SW 1271 (cell line): ENCODE measurements at places on chromosomes 4 and X.

GRCh38 chr4:74947798-74948197, 14.9 kb downstream of the PARM1 start:
- no peak for DNase-seq

- no peak for DNase-seq
Measured at GRCh38 chrX:46117234-46117633, 428.0 kb downstream of the ZNF674 start.

- DNase-seq: no peak
Measured at GRCh38 chr4:168388890-168389289, 70.3 kb upstream of the DDX60 start.

DNA sequence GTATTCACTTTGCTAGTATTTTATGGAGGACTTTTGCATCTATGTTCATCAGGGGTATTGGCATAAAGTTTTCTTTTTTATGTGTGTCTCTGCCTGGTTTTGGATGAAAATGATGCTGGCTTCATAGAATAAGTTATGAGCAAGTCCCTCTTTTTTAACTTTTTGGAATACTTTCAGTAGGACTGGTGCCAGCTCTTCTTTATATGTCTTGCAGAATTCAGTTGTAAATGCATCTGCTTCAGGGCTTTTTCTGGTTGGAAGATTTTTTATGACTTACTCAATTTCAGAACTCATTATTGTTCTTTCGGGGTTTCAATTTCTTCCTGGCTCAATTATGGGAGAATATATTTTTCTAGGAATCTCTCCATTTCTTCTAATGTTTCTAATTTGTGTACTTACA, 9.1 kb upstream of the CSN2 start:
- DNase-seq: no peak

- no peak for DNase-seq
Measured at GRCh38 chr4:146112389-146112788, 63.1 kb upstream of the LSM6 start.

GRCh38 chrX:24241822-24242648, 71.8 kb downstream of the SUPT20HL2 start:
- DNase-seq: peak; percentile 13

DNA sequence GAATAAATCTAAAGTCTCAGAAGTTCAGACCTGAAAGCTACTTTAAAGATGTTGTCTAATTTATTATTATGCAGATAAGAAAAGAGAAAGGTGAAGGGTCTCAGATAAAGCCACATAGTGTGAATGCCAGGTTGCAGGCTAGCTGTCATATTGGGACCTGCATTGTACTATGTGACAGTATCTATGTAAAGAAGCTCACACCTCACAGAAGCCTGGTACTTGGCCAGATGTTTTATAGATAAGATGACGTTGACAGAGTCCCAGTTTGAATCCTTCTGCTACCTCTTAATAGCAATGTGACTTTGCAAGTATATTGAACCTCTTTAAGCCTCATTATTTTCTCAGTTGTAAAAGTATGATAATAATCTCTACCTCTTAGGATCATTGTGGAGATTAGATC, 227.0 kb downstream of the SPRY1 start:
- DNase-seq: no peak

DNA sequence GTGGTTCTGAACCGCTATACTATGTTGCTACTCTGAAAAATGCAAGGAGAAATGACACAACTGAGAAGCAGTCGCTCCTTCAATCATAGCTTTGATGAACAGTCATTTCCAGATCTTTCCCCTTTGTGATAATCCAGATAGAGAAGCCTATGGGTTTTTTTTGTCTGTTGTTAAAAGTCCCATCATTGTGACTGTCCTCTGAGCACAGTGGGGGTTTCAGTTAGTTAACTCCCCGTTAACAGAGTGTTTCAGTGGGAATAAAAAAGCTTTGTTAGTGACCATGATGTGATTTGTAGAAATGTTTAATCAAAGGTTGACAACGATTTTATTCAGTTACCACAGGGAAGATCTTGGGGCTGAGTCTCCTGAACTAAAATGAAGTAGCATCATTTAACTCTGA, 176.2 kb upstream of the MAOA start:
- DNase-seq: no peak

- DNase-seq: peak; percentile 78
Measured at GRCh38 chr4:142817442-142817841, 28.7 kb downstream of the INPP4B start.

DNA sequence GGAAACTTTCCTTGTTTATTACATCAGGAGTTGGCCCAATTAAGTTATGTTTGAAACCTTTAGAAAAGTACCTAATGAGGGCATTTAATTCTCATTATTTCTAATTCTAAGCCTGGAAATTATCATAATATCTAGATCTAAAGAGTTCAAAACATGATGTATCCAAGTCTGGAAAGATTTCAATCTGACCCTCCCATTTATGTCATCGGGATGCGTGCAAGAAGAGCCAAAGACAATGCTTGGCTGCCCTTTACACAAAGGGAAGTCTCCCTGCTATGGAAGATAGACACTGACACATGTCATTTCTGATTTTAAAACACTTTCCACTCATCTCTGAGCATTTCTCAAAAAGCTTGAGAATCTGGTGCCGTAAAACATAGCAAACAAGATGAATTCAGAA, 222.4 kb downstream of the ANTXR2 start:
- DNase-seq: no peak

- DNase-seq: no peak
Measured at GRCh38 chrX:80792205-80792604, 17.5 kb downstream of the BRWD3 start.

DNA sequence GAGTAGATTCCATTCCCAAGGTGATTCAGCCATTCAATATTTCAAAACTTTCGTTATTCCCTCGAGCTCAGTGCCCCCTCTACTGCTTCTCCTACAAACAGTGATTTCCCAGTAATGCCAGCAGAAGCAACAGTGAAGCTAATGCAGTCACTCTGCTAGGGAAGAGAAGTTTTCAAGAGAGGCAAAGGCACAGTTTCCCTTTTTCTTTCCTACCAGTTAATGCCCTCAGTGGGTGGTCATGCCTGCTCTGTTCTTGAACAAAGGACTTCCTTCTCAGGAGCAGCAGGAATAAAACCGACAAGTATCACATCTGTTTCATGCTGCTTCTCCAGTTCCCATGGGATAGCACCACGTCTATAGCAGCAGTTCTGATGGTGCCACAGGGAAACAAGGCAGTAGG, 317.2 kb downstream of the TENM3 start:
- peak; percentile 6 for DNase-seq

- DNase-seq: no peak
Measured at GRCh38 chrX:110022599-110023448, 19.9 kb downstream of the TMEM164 start.

- DNase-seq: no peak
Measured at GRCh38 chrX:15988661-15989603, 134.3 kb upstream of the AP1S2 start.

- DNase-seq: no peak
Measured at GRCh38 chrX:74195605-74196004, 108.4 kb upstream of the ZCCHC13 start.

- DNase-seq: no peak
Measured at GRCh38 chrX:19723427-19723826, 164.0 kb downstream of the SH3KBP1 start.

GRCh38 chrX:19625612-19626011, 110.3 kb upstream of the MAP3K15 start:
- peak; percentile 38 for DNase-seq

GRCh38 chrX:10582215-10582733, 38.1 kb downstream of the MID1 start:
- no peak for DNase-seq

DNA sequence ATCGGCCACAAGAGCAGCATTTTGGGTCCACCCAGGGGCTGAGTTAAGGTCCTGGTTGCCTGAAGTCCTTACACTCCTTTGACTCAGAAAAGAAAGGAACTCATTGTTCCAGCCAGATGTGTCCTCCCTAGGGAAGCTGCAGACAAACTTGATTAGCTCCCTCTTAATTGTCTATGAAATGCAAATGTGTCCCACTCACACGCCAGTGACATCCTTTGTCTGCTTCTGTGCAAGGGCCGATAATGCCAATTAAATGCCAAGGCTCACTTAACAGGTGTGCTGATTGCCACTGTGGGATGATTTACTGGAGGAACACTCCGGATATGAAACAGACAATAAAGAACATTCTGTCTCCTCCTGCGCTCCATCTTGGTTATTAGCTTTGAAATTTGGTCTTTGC, 332.9 kb upstream of the CPEB2 start:
- DNase-seq: no peak

GRCh38 chr4:146567396-146567795, 45.7 kb upstream of the SLC10A7 start:
- DNase-seq: no peak

- no peak for DNase-seq
Measured at GRCh38 chr4:42641656-42642055, 15.2 kb downstream of the ATP8A1 start.

- DNase-seq: no peak
Measured at GRCh38 chrX:12843668-12844279, 23.1 kb upstream of the TLR7 start.

GRCh38 chr4:53075162-53075785, 213.2 kb downstream of the RASL11B start:
- no peak for DNase-seq

GRCh38 chr4:174377613-174378012, 93.9 kb downstream of the CEP44 start:
- DNase-seq: no peak

DNA sequence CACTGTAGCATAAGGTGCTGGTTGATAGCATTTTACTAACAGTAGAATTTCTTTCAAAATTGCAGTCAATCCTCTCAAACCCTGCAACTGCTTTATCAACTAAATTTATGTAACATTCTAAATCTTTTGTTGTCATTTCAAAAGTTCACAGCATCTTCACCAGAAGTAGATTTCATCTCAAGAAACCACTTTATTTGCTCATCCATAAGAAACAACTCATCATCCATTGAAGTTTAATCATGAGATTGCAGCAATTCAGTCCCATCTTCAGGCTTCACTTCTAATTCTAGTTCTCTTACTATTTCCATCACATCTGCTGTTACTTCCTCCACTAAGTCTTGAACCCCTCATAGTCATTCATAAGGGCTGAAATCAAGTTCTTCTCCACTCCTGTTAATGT, 21.7 kb downstream of the LAMTOR3 start:
- no peak for DNase-seq
